ENCODE measurements at places on chromosomes 13 and 19.
A peak's percentile ranks its signal among the peaks of the same experiment; 100 is the strongest.

DNA sequence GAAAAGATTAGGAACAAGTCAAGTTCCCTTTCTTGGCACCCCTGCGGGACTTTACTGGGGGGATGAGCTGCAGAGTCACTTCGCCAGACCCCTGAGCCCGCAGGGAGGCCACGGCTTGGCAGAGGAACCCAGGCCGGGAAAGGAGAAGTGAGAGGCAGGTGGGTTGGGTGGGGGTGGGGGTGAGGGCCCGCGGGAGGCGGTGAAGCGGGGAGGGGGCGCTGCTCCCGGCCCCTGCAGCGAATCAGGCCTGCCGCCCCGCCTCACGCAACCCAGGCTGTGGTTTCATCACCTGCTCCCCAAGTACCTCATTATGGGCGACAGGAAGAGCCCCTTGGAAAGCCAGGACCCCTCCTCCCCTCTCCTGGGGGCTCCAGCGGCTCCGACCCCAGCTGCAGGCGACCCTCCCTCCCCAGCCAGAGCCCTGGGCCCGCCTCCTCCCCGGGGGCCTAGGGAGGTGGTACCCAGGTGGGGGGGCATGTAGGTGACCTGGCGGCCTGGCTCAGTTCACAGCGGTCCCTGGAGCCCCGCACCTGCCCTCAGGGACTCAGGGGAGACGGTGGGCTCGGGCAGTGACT, 9.5 kb downstream of the MEF2B start:
- no peak for DNase-seq

- DNase-seq = no peak
Observed at GRCh38 chr19:19021115-19021514, 12.2 kb downstream of the SUGP2 start.

DNA sequence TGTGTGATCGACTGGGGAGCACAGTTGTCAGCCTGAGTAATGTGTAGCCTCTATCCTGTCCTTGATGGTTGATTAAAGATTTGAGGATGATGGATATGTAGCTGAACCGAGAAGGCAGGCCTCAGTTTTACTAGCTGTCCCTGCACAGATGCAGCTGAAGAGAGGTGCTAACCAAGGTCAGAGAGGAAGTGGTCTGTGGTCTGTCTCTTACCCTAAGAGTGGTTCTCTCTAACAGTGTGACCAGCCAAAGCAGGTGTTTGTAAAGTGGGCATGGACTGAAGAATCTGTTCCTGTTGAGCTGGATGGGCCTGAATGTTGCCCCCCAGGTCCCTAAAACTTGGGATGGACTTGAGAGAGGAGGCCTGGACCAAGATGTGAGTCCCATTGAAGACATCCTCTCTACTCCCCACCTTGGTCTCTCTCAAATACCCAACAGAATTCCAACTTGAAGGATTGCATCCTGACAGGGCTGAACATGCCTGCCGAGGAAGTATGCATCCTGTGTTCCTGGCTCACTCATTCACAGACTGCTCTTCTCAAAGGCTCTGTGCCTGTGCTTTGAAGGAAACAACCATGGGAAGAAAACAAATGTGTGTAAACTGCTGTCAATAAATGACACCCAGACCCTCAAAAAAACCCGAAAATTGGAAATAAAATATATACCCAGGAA, 223.8 kb downstream of the MAB21L1 start:
- DNase-seq = no peak

GRCh38 chr19:51354742-51355148, 11.4 kb downstream of the ETFB start:
- no peak for DNase-seq

- DNase-seq = no peak
Observed at GRCh38 chr19:46766569-46767317, 20.5 kb upstream of the STRN4 start.

GRCh38 chr19:13053238-13053637, 49.4 kb downstream of the LYL1 start:
- DNase-seq = peak; percentile 85

GRCh38 chr13:23462815-23463559, 29.5 kb upstream of the SACS start:
- DNase-seq = no peak

DNA sequence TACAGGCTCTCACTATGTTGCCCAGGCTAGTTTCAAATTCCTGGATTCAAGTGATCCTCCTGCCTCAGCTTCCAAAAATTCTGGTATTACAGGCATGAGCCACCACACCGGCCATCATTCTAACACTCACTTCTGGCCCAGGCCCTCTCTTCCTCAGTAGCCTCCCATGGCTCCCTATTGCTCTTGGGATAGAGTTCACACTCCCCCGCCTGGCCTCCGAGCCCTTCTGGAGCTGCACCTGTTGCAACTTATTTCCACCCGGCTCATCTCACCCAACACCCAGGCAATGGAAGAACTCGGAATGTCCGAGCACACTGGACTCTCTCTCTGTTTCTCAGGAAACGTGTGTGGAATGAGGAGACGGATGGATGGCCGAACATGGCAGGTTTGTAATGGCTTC, 9.0 kb upstream of the SBK3 start:
- no peak for DNase-seq

DNA sequence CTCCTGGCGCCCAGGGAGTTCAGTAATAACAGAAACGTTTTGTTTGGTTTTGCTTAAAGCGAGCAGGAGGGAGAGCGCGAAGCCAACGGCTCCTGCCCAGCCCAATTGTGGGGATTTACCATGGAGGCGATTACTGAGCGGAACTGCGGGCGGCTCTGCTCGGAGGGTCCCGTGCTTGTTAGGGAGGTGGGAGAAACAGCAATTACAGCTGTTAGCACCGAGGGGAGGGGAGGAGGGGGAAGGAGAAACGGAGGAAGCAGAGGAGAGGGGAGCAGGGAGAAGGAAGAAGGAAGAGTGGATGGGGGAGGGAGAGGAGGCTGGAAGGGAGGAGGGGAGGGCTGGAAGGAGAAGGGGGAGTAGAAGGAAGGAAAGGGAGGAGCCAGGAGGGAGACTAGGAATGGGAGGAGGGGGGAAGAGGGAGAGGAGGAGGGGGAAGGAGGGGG, 7.7 kb upstream of the ONECUT3 start:
- DNase-seq = no peak

- DNase-seq = no peak
Observed at GRCh38 chr13:21164631-21165030, 11.7 kb downstream of the SKA3 start.

DNA sequence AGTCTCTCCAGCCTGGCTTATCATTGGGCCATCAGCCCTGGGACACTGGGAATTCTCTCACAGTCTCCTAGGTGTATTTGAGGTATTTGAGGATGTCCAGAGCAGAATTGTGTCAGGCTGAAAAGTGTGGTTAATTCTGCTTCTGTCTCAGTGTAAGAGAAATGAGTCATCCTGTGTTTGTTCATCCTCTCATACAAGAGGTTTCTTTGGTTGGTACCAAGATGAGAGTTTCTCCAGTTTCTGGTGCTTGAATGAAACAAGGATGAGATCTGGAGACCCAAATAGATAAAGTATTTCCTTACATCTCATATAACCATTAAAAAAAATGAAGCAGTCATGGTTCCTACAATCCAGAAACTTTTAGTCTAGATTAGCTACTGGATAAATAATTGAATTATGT, 7.7 kb downstream of the ZNF253 start:
- DNase-seq = no peak

- no peak for DNase-seq
Observed at GRCh38 chr19:48295458-48295857, 25.6 kb downstream of the ZNF114 start.

- no peak for DNase-seq
Observed at GRCh38 chr13:51916962-51917361, 55.2 kb downstream of the CCDC70 start.

GRCh38 chr13:39888865-39889810, 233.7 kb downstream of the COG6 start:
- no peak for DNase-seq

- DNase-seq = peak; percentile 87
Observed at GRCh38 chr19:56900573-56901097, 60.1 kb upstream of the PEG3 start.

DNA sequence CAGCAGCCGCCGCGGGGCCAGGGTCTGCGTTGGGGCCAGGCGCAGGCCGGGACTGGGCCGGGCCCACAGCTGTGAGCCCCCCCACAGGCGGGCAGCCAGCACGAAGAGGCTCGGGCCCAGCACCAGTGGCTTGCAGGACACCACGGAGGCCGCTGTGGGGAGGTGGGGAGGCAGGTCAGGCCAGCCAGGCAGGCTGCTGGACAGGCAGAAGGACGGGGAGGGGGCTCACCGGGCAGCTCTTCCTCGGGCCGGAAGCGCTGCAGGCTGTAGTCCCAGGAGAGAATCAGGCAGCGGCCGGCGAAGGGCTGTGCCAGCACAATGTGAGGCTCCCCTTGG, 8.3 kb downstream of the LGI4 start:
- DNase-seq = no peak

- no peak for DNase-seq
Observed at GRCh38 chr13:45878966-45879365, 27.4 kb upstream of the SIAH3 start.

- DNase-seq = no peak
Observed at GRCh38 chr19:17757125-17757524, 5.8 kb downstream of the FCHO1 start.

- DNase-seq = no peak
Observed at GRCh38 chr19:31054430-31054829, 294.8 kb downstream of the TSHZ3 start.

GRCh38 chr19:2846180-2846894, 5.1 kb downstream of the ZNF555 start:
- DNase-seq = peak; percentile 28

DNA sequence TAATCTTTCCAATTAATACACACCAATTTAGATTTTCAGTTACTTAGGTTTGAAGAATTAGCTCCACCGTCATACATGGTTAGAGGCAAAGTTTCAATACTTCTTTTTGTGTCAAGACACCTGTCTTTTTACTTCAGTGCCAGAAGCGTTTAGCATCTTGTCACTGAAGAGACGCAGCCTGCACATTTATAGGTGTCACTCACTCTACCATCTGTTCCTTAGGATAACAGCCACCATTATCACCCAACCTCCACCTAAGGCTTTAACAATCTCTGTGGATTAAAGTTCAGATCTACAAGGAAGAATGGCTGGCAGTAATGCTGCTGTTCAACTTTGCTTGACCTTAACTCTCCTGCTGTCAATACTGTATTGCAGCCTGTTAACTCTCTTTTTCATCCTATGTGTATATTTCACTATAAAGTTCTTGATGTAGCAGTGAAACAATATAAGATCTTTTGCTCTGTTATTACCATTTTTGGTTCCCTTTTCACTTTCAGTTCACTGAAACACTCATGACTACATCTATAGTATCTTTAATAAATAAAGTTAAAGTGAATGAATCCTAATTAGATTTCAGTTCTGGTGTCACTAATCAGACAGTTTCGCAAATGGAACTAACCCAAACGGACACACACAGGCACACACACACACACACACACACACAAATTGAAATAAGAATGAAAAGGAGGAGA, 435.6 kb downstream of the PCDH9 start:
- DNase-seq = no peak

- DNase-seq = peak; percentile 68
Observed at GRCh38 chr13:112885782-112886268, 83.2 kb upstream of the MCF2L start.

- DNase-seq = peak; percentile 12
Observed at GRCh38 chr19:15869109-15869555, 28.7 kb downstream of the CYP4F2 start.

DNA sequence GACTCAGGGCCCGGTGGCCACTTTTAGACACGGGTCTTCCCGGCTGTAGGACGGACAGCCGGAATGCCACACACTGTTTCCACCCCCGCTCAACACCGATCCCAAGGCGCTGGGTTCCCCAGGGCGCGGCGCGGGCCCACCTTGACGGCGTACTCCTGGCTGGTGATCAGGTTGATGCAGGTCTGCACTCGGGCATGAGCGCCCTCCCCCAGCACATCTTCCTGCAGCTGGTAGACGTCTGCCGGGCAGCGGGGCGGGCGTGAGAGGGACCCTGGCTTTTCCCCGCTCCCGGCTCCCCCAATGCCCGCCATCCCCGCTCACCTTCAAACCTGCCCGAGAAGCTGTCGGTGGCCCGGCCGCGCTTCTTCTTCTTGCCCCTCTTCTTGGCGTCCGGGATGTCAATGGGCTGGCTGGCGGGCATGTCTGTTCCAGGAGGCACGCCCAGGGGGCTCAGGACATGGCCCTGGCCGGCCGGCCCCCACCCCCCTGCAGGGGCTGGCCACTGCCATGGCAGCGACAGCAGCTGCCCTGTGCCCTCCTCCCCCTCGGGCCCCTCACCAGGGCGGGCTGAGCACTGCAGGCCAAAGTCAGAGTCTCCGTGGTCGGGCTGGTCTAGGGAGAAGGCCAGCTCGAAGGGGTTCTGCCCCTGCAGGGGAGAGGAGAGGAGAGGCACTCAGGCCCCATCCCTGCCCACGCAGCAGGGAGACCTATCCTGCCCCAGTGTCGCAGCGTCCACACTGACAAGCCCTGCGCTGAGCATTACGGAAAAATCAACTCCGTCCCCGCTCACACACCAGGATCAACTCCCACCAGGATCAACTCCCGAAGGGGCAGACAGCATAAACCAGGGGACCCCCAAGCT, 4.8 kb downstream of the MKNK2 start:
- DNase-seq = no peak

DNA sequence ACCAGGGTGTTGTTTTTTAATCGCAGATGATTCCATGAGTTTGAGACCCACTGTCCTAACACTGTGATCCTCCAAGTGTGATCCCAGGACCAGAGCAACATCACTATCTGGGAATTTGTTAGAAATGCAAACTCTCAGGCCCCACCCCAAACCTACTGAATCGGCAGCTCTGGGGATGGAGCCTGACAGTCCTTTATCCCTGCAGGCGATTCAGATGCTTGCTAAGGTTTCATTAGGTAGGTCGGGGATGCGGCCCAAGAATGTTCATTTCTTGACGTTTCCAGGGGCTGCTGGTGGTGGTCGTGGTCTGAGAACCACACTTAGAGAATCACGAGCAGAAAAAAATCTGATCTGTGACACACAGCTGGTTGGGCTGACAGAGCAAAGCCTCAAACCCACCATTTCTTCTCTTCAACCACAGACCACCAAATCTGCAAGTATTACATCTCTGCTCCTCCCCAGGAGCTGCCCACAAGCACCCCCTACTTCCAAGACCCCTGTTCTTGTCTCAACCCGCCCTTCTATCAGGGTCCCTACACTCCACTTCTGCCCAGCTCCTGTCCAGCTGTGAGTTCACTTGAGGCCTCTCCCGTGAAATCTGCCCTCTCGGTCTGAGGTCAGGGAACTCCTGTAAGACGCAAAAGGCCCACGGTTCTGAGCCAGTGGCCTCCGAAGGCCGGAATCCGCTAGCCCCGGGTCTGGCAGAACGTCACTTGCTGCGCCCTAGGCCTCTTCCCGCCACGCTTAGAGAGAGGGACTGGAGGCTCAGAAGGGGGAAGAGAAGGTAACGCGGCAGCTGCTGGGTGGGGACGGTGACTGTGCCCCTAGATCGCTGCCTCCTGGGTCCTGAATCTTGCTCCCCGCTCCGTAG, 1.1 kb upstream of the FARP1 start:
- DNase-seq = no peak

- no peak for DNase-seq
Observed at GRCh38 chr19:12667731-12668302, 1.2 kb downstream of the WDR83 start.

DNA sequence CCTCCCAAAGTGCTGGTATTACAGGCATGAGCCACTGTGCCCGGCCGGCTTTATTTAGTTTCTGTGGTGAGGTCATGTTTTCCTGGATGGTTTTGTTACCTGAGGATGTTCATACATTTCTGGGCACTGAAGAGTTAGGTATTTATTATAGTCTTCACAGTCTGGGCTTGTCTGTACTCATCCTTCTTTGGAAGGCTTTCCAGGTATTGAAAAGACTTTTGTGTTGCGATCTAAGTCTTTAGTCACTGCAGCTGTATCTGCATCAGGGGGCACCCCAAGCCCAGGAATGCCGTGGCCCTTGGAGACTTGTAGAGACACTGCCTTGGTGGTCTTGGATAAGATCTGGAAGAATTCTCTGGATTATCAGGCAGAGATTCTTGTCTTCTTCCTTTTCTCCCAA, 12.8 kb downstream of the BLOC1S3 start:
- DNase-seq = no peak
